ENCODE measurements at places on chromosomes 16 and 17.

- no peak for DNase-seq
Observed at GRCh38 chr16:23754594-23755483, at the start of gene CHP2. TSS of gene CHP2 (plus strand) at chr16:23755026. CDS start at chr16:23755050, 24 bp downstream.

DNA sequence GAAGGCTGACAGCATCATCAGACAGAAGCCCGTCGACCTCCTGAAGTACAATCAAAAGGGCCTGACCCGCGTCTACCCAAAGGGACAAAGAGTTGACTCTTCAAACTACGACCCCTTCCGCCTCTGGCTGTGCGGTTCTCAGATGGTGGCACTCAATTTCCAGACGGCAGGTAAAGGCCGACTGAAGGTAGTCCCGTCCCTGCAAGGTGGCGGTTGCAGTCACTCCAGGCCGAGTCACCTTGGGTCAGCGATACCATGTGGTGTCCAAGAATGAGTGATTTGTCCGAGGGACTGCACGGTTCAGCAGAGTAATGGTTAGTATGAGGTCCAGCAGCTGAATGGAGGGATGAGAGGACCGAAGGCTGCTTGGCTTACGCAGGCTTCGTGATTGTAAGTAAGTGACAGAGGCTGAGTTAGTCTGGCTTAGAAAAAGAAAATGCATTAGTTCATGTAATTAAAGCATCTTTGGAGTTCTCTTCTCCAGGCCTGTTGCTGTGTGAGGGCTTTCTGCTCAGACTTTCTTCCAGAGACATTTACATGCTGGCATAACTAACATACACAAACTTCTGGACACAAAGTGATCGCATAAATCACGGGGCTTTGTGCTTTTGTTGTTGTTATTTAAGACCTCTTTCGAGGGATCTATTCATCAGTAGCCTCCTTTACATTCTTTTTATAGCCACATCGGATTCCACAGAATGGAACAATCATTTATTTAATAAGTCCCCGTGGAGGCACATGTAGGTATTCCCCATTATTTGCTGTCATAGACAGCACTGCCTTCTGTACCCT lies 74.9 kb downstream of the SDR42E1 start:
- no peak for DNase-seq

DNA sequence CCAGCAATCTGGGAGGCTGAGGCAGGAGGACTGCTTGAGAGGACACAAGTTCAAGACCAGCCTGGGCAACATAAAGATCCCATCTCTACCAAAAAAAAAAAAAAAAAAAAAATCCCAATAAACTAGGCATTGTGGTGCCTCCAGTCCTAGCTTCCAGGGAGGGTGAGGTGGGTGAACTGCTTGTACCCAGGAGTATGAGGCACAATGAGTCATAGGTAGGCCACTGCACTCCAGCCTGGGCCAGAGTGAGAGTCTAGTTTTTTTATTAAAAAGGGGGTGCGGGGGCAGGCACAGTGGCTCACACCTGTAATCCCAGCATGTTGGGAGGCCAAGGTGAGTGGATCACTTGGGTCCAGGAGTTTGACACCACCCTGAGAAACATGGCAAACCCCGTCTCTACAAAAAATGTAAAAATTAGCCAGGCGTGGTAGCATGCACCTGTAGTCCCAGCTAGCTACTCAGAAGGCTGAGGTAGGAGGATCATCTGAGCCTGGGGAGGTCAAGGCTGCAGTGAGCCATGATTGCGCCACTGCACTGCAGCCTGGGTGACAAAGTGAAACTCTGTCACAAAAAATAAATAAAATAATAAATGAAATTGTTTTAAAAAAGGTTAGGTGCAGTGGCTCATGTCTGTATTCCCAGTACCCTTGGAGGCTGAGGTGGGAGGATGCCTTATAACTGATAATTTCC lies 7.8 kb upstream of the CHST6 start:
- no peak for DNase-seq

GRCh38 chr17:77491921-77492445 lies 351.2 kb downstream of the SEC14L1 start:
- DNase-seq = no peak

GRCh38 chr17:2030779-2031163 lies 818 bp downstream of the DPH1 start:
- no peak for DNase-seq

DNA sequence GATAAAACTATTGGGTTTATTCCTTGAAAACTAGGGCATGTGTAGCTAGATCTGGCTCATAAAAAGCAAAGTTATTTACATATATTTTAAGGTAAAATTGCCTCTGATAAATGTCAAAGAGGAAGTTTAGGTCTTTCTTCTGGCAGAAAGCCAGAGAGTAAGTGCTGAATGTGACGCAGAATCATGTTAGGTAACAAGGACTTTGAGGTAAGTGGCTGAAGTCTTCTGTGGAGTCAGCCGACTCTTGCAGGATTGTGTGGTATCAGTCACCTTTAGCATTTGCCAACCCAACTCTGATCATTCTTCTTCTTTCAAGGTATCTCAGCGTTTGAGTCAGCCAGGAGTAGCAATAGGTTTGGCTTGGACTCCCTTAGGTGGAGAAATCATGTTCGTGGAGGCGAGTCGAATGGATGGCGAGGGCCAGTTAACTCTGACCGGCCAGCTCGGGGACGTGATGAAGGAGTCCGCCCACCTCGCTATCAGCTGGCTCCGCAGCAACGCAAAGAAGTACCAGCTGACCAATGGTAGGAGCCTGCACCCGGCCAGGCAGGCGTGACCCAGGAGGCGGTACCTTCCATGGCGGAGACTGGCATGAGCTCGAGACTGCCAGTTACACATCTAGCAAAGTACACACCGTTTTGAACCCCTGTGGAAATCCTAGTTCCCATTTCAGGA lies 37.9 kb downstream of the SIAH1 start:
- DNase-seq = no peak

DNA sequence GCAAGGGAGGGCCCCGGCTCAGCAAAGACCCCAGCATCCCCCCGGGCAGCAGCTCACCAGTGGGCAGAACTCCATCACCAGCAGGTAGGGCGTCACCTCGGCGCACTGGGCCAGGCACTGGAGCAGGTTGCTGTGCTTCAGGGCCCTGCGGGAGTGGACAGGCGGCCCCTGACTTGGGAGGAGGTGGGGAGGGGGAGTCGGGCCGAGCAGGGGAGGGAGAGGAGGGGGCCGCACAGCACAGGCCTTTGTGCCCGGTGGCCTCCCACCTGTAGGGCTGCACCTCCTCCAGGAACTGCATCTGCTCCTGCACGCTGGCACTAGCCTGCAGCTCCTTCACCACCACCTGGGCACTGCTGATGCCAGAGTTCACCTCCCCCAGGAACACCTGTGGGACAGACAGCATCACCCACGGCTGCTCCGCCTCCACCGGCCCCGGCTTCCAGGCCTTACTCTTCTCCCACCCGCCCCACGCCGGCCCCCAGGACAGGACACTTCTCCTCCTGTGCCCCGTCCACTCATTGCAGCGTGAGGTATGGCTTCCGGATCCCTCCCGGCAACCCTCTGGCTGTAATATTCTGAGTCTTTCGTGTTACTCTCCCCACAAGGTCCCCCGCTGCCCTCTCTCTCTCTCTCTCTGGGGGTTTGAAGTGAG lies 37.7 kb upstream of the PVALEF start:
- DNase-seq = no peak

DNA sequence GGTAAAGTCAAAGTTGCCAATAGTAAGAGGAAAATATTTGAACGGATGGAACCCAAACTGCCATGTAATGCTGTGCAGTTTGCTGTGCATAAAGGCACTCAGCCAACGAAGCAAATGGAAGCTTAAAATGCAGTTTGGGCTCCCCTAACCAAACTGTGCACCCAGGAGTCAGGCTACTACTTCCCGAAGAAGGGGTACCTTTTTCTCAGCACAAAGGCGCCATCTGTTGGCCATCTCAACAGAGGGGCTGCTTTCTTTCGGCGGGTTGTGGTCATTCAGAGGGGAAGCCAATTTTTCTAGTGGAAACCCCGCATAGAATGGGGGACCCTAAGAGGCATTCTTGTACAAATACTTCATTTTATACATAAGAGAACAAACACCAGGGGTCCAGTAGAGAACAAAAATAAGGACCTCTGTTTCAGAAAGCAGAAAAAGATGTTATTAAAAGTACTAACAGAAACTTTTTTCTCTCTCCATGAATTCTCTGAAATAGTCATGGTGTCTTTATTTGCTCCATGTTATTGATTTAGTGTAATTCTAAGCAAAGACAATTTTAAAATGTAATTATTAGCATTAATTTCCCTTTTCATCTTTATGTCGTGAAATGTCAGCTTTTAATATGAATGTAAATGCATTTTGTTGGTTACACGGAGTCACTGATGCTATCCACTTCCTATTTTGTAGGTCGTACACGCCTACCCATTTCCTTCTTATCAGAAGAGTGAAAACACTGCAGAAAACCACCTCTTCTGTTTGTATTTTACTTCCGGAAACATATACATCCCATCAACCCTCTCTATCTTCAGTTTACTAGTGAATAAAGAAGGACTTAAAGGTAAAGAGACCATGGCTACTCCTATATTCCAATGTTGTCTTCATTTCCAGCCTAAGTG lies 453.3 kb downstream of the KCNJ2 start:
- DNase-seq = no peak

- DNase-seq = no peak
Observed at GRCh38 chr16:81374550-81374949, 59.8 kb downstream of the GAN start.

DNA sequence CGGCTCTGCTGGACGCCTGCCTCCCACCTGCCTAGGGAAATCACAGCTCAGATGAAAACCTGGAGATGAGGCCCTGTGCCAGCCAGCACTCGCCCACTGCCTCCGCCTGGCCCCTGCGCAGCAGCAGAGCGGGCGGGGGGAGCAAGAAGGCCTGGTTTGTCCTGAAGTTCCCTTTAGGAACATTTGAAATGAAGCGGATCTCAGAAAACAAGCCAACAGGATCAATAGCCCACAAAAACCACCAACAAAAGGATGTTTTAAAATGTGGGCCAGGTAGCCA lies 48.0 kb downstream of the RBFOX3 start:
- DNase-seq = no peak

DNA sequence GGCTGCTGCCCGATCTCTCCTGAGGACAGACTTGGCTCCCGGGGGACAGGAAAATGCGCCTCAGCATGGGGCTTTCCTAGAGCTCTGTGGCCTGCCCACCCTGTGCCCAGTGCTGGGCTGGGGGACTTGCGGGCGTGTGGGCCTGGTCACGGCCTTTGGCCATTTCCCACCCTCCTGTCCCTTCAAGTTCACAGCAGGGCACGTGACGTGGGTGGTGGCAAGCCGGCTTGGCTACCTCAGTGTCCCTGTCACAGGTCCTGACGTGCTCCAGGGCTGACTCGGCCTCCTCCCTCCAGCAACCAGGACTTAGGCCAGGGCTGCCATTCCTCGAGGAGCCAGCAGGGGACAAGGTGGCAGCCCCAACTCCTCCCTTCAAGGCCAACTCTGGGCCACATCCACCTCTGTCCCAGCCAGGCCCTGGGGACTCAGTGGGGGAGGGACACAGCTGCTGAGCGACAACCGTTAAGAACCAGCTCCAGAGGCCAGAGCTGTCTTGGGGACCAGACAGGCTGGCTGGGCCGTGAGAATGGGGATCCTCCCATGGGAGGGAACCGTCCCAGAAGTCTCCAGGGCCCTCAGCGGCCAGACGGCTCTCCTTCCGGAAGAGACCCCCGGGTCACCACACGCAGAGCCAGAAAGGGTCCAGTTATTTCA lies 981 bp upstream of the UNC13D start:
- DNase-seq = peak; percentile 96

- DNase-seq = no peak
Observed at GRCh38 chr17:69884846-69885245, 190.2 kb upstream of the KCNJ16 start.

DNA sequence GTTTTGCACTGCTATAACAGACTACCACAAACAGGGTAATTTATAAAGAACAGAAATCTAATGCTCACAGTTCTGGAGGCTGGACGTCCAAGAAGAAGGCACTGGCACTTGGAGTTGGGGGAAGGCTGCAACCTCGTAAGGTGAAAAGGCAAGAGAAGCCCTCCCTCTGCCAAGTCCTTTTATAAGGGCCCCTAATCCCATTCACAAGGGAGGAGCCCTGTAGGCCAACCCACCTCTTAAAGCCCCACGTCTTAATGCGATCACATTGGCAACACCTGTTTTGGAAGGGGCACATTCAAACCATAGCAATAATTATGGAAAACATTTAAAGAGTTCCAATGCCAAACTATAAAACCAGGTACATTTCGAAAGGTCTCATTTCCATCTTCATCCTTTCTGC lies 5.2 kb downstream of the PKD1L3 start:
- DNase-seq = no peak

DNA sequence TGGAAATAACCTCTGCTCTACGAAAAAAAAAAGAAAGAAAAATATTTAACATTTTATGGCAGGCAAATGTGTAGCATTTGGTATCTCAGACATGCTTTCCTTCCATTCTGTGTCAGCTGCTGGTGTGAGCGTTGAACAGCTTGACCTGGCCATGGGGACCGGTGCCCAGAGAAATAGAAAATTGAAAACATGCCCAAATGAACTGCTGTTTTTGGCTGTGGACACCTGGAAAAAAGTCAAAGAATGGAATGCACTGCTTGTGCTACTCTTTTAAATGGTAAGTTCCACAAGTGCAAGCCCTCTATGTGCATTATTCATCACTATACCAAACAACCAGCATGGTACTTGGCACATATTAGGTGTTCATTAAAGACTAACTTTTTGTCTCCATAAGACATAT lies 127.2 kb downstream of the CDH8 start:
- DNase-seq = no peak

DNA sequence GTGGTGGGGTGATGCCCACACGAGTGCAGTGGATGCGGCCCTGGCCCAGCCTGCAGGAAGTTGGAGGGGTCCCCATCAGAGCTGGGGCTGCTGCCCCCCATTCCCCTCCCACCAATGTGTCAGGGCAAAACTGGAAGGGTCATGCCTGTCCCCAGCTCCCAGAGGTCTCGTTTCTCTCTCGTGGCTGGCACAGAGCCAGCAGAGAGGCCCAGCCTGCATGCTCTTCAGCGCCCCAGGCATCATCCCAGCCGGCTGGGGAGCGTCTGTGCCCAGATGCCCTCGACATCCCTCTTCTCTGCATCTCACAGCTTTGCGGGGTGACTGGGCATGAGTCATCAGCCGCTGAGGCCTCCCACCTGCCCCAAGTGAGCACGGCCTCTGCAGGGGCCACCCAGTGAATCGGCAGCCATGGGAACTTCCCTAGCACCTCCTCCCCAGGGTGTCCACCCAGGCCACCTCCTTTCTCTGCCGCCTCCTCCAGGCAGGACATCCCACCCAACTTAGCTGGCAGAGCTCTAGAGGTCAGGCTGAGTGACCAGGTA lies 9.8 kb upstream of the CSNK1D start:
- DNase-seq = no peak

GRCh38 chr16:77679391-77679790 lies 42.9 kb upstream of the NUDT7 start:
- DNase-seq = no peak

- DNase-seq = no peak
Observed at GRCh38 chr17:80858301-80859001, 133.2 kb upstream of the CHMP6 start.

- DNase-seq = no peak
Observed at GRCh38 chr16:9837481-9837880, 344.7 kb downstream of the GRIN2A start.

- no peak for DNase-seq
Observed at GRCh38 chr17:37736428-37736827, 8.4 kb downstream of the HNF1B start.

- DNase-seq = peak; percentile 17
Observed at GRCh38 chr16:49335828-49336227, 37.8 kb upstream of the C16orf78 start.

GRCh38 chr17:76531486-76532038 lies 5.9 kb downstream of the CYGB start:
- DNase-seq = no peak

- DNase-seq = peak; percentile 91
Observed at GRCh38 chr17:7329997-7330637, 982 bp upstream of the NEURL4 start.
